Left kidney (tissue), 8 donors: ENCODE measurements at places on chromosomes 2 and 18. TPM values are rescaled to one million over a fixed set of nuclear protein-coding genes. Genes with fewer than 3 reads are reported as not detected.
A peak's percentile ranks its signal among the peaks of the same experiment; 100 is the strongest.

GRCh38 chr2:100776445-100776844 lies 43.5 kb upstream of the NPAS2 start:
- DNase-seq = no peak

DNA sequence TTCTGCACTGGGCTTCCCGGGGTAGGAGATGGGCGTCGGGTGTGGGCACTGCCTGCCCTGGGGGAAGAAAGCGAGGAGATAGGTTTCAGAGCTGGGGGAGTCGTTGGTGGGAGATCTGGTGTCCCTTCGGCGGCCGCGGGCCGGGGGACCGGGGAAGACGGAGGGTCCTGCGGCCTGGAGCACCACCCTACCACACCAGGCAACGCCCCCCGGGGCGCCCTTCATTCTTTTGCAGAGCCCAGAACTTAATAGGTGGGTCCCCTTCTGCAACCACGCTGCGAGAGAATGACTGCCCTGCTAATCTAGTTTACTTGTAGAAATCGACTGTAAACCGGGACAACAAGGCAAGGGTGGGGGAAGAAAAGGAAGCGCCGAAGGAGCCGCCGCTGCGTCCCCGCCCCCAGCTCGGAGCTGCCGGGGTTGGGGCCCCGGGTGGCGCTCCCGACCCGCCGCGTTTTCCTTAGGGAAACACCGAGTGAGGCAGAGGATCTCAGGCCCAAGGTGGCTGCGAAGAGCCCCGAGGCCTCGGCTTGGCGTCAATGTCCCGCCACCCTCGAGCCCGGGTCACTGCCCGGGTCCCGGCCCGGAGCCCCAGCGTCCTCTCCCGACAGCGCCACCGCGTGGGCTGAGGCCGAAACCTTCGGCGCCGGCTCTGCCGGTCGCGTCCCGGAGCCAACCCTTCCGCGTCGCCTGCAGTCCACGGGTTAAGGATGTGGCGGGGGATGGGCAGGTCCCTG lies 5.4 kb upstream of the SATB2 start:
- no peak for DNase-seq

GRCh38 chr2:168732100-168732499 lies 70.3 kb upstream of the NOSTRIN start:
- no peak for DNase-seq

- DNase-seq = no peak
These were observed 241.1 kb upstream of the MMADHC start for GRCh38 chr2:149828520-149829210.

GRCh38 chr18:22465859-22466457 lies 48.2 kb upstream of the CTAGE1 start:
- DNase-seq = no peak

GRCh38 chr2:69483024-69483423 lies 45.8 kb upstream of the NFU1 start:
- no peak for DNase-seq

DNA sequence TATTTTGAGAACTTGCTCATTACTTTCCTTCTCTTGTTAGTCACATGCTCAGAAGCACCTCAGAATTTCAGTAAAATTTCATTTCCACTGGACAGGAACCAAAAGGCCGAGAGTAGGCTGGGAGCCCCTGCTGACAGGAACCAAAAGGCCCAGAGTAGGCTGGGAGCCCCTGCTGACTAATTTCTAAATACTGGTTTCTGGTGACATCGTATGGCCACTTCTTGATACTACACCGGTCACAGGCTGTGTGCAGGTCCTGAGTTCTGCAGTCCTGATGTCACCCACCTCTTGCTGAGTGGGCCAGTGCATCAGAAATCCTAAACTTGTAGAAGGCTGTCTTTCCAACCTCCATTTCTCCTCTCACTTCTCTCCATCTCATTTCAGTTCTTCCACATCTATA lies 17.7 kb upstream of the EN1 start:
- no peak for DNase-seq

GRCh38 chr2:62149708-62150107 lies 46.2 kb upstream of the B3GNT2 start:
- no peak for DNase-seq

DNA sequence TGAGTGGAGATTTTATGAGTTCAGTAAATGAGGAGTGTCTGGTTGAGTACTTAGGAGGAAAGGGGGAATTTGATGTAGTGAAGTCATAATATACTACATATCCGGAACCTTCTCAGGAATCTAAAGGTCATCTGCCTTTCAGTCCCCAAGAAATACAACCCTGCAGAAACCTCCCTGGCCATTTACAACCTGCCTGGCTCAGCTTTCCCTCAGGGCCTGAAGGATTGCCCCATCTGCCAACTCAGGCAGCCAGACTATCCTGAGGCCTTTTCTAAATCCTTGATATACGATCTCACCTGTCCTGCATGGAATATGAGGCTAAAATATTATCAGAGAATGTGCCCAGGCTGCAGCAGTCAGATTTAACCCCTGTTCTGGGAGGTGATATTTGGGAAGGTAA lies 165.4 kb upstream of the SPOPL start:
- DNase-seq = no peak

DNA sequence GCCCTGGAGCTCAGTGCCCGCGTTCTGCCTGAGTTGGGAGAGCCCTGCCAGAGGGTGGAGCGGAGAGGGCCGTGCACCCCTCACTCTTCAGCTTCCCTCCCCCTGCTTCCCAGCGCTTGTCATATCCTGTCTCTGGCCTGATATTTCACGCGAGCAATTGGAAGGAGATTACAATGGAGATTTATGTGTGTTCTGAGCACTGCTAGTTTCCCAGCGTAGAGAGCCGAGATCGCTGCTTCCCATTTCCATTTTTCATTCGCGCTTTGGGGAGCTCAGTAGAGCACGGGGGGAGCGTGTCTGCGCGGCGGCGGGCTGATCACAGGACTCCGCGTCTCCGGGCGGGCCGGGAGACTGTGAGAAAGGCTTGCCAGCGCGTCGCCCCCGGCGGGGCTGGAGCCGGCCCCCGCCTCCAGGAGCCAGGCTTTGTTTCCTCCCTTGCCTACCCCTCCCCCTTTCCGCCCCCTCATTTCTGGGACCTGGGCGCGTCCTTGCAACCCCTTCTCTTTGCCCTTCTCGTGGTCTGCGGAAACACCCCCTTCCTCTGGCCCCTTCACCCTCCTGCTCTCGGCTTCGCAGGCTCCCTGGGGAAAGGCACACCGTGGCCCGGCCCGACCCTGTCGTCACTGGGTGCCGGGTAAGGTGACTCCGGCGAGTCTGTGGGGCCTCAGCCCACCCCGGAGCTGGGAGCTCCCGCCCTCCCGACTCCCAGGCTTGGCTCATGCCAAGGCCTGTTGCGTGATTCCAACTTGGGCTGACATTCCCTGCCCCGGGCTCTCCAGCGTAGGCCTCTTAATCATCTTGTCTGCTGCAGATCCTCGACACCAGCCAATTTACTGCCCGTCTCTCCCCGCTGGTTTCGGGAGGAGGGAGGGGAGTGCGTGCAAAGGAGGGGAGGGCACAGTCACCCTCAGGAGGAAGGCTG lies 5.8 kb downstream of the DLX2 start:
- no peak for DNase-seq

DNA sequence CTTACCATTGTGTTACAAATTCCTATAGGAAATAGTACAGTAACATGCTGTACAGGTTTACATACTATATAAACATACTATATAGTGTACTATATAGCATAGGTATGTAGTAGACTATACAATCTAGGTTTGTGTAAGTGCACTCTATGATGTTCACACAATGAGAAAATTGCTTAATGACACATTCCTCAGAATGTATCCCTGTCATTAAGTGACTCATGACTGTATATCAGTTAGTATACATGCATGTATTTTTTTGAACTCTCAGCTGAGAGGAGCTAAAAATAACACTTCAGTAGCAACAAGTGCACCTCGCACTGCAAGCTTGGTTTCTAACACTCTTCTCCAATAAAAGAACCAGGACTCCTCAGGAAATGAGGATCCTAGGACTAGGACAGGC lies 19.5 kb upstream of the ASXL3 start:
- DNase-seq = no peak

DNA sequence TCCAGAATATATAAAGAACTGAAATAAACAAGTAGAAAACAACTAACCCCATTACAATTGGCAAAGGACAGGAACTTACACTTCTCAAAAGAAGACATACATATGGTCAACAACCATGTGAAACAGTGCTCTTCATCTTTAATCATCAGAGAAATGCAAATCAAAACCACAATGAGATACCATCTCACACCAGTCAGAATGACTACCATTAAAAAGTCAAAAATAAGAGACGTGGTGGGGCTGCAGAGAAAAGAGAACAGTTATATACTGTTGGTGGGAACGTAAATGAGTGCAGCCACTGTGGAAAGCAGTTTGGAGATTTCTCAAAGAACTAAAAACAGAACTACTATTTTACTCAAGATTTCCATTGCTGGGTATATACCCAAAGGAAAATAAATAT lies 1696.3 kb upstream of the TMEFF2 start:
- DNase-seq = no peak

DNA sequence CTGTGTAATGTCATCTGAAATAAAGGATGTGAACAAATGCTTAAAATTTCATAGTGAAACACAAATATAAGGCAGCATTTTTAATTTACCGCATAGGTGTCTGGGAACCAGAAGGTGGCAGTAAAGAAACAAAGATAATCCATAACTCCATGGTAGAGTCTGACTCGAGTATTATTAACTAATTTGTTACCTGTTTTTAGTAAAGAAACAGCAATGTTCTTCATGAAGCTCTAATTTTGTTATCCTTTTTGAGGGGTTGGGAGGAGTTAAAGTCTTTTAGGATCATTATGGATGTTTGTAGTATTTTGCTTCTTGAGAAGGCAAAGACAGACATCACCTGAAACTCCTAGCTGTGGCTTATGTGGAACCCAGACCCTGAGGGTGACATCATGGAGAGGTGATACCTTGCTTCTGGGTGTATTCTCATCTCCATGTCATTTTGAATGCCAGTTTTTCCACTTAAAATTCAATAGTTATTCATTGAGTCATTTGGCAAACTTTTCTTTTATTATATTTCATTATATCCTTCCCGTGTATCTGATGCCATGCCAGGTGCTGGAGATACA lies 286.2 kb upstream of the EPAS1 start:
- no peak for DNase-seq

DNA sequence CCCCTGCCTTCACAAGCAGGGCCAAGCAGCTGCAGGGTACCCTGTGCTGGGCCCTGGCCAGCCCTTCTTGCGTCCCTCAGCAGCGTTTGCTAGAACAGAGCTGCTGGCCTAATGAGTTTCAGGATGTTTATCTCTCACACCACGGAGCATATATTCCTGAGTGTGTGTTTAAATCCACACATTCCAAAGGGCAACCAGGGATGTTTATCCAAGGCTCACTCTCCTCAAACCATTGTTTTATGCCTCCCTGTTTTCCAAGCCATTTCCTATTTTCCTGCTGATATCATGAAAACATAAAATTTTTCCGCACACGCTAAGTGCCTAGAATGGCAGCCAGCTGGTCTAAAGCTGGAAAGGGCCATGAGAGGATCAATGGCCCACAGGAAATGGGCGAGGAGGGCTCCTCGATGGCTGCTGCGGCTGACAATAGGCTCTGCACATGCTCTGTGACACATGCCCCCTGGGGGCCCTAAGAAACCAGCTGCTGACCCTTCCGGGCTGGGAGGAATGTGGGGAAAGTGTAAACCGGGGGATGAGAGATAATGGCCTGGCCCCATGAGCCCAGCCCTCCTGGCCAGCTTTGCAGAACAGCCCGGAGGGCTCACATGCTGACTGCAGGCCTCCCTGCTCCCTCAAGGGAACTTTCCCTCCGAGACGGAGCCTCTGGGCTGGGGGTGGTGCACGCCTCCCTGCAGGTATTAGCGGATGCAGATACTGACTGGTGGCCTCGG lies 194.0 kb downstream of the NDUFA10 start:
- DNase-seq = no peak

- no peak for DNase-seq
These were observed 153.2 kb upstream of the MSH6 start for GRCh38 chr2:47629501-47630460.

GRCh38 chr2:68463287-68463877 lies 3.7 kb downstream of the FBXO48 start:
- DNase-seq = peak; percentile 61

GRCh38 chr2:112173646-112174319 lies 35.6 kb downstream of the FBLN7 start:
- DNase-seq = peak; percentile 12

- DNase-seq = no peak
These were observed 93.2 kb downstream of the MC4R start for GRCh38 chr18:60279391-60279790.

GRCh38 chr2:38092196-38092902 lies 16.4 kb upstream of the CYP1B1 start:
- no peak for DNase-seq

DNA sequence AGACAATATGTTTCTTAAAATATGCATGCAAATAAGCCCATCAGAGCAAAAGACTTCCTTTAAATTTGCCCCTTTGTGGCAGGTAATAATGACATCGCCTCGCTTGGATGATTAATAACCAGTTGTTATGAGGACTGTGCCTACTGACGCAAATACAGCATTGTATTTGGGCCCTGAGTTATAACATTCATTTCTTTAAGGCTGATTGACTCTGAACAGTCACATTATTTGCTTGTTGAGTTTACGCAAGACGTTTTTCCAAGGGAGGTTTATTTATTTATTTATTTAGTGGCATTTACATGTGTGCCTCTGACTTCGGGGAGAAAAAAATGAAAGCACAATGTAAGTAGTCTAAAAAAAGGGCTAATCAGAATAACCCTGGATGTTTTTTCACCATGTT lies 88.3 kb downstream of the SLC8A1 start:
- no peak for DNase-seq

GRCh38 chr2:41498781-41499180 lies 549.0 kb upstream of the PKDCC start:
- no peak for DNase-seq

Gene GAREM2
- 6.7 TPM for polyA plus RNA-seq

Gene C1GALT1C1L
- polyA plus RNA-seq = 4.1 TPM

Gene C2orf80
- 0.25 TPM for polyA plus RNA-seq
